GM23248 (cell line): ENCODE measurements at places on chromosomes 1 and 21.

- no peak for DNase-seq
These were observed 48.5 kb downstream of the COL18A1 start for GRCh38 chr21:45453308-45453950.

DNA sequence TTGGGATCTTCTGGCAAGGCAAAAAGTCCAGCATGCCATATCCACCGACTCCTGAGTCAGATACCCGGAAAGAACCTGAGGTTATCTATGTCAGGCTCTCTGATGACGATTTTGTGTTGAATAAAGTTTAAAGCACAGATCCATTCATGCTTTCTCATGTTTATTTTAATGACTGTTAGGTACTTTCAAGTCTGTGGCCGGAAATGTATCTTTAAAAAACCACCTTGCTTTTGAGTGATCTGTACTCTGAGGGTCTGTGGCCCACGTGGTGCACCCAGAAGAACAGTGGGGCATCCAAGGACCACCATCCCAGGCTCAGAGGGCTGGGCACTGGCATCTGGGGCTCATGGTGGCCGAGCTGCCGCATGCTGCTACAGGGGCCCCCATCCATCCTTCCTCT is 30.1 kb upstream of the VASH2 start:
- DNase-seq = no peak

- DNase-seq = no peak
These were observed 5.2 kb downstream of the DIO1 start for GRCh38 chr1:53899206-53899628.

- no peak for DNase-seq
These were observed 67.3 kb downstream of the GADD45A start for GRCh38 chr1:67752306-67752705.

GRCh38 chr1:5267603-5268235 is 613.3 kb downstream of the AJAP1 start:
- DNase-seq = no peak

DNA sequence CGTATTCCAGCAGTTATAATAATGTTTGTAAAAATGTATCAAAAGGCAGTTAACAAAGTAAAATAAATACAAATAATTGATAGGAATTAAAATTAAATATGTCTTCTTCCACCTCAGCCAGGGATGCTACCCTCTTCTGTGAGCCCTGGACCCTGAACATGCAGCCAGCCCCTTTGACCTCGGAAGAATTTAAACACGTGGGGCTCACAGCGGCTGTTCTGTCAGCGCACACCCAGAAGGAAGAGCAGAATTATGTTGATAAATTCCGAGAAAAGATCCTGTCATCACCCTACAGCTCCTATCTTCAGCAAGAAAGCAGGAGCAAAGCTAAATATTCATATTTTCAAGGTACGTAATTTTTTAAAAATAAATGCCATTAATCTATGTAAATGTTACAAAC is 26.5 kb downstream of the UTS2 start:
- no peak for DNase-seq

DNA sequence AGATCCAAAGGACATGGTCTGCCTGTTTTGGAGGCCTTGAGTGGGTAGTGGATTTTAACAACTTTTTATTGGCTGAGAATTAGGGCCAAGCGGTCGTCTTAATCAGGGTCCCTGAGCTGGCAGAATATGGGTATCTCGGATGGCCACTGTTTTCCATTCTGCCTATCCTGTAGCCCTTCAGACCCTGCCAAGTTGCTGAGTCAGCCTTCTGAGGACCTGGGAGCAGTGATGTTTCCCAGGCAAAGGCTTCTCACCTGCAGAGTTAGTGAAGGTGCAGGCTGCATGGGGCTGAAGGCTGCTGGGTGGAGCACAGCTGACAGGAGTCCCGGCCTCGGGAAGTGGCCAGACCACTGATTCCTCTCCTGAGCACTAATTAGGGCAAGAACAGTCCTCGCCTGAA is 11.4 kb downstream of the RASSF5 start:
- DNase-seq = no peak

GRCh38 chr1:49104575-49104974 is 327.9 kb upstream of the BEND5 start:
- no peak for DNase-seq

DNA sequence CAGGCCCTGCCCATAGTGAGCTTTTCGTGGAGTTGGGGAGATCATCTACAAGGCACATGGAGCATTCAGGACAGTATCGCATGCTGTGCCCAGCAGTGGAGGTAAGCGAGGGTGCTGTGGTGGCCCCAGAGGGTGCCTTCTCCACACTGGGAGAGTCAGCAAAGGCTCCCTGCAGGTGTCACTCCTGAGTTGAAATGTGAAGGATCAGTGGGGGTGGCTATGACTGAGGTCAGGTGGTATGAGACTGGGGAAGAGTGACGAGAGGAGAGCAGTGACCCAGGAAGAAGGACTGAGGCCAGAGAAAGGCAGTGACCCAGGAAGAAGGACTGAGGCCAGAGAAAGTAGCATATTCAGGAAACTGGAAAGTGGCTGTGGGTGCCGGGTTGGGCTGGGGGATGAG is 53.0 kb downstream of the SPAG17 start:
- no peak for DNase-seq

GRCh38 chr1:185158800-185159199 is 1.8 kb downstream of the SWT1 start:
- DNase-seq = peak; percentile 1

DNA sequence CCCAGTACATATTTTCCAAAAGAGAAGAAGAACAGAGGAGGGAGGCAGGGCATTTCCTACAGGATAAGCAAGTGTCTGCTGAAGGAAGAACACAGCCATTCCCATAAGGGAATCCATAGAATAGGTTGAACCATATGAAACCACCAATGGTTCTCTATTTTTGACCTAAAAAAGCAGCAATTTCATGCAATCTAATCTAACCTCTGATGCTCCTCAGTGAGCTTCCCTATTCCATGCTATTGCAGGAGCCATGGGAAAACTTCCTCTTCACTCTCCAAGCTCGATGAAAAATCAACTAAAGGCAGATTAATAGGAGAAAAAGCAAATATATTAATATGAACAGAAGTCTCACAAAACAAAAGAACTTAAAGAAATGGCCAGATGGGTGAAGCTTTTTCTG is 50.5 kb downstream of the SIPA1L2 start:
- DNase-seq = no peak

- DNase-seq = peak; percentile 72
These were observed at the start of gene STUM for GRCh38 chr1:226548256-226549093. TSS of gene STUM (plus strand) at chr1:226548764. CDS start at chr1:226548905, 141 bp downstream.

- no peak for DNase-seq
These were observed 6.2 kb upstream of the PADI4 start for GRCh38 chr1:17301767-17302166.

DNA sequence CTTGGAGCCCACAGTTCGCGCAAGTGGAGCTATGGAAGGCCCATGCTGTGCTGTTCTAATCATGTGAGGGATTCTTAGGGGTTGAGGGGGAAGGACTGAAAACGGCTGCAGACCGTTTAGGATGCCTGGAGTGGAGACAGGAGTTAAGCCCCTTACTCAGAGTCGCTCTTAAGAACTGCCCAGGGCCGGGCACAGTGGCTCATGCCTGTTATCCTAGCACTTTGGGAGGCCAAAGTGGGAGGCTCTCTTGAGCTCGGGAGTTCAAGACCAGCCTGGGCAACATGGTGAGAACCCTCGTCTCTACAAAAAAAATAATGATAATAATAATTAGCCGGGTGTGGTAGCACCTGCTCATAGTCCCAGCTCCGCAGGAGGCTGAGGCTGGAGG is 1.1 kb downstream of the ZNF672 start:
- DNase-seq = no peak
